Coronary artery (tissue), 2 donors: ENCODE measurements at places on chromosomes 7 and 10.

DNA sequence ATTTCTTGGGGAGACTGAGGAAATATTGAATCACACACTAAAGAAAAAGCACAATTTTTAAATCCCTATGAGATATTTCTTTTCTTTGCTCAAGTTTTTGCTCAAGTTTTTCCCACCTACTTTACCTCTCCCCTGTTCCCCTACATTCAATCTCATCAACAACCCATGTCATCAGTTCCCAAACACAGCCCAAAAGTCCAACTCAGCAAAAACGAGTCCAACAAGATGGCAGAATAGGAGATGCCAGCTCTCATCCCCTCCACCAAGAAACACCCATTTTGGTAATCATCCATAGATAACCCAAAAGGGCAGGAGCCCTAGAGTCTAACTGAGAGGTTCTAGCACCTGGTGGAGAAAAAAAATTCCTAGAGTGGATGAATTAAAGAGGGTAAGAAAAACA, 152.5 kb upstream of the GHITM start:
- no peak for DNase-seq

- DNase-seq, result no peak
Measured at GRCh38 chr7:106589198-106589879, 71.6 kb downstream of the CCDC71L start.

DNA sequence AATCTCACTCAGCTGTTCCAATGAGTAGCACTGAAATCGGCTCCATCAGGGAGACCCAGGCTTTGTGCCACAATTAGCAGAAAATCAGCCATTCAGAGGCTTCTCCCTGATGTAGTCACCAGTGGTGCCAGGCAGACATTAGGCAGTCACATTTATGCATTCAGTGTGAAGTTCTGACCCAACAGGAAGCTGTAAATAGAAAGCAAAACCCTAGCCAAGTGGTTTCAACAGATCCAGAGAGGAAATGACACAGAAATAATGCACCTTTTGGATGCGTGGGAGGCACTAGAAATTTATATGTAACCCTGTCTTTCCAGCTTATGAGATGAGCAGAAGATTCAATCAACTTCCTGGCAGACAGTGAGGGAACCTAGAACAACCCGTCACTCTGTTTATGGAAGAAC, 186.4 kb downstream of the PDE1C start:
- DNase-seq, result no peak

DNA sequence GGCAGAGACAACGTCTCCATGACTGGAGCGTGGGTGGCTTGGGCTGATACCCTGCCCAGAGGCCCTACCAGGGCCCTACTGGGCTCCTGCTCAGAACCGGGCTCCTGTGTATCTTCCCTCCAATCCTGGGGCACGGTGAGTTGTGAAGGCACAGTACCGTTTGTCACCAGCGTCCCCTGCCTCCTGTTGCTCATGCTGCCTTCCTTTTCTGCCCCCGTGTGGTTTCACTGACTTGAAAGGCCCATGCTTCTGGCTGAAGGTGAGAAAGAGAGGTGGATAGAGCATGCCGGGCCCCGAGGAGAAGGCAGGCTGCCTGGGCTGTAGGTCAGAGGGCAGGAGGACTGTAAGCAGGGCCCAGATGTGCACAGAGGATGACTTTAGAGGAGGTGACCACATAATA, 9.1 kb upstream of the DMBT1 start:
- DNase-seq, result peak; percentile 65

- no peak for DNase-seq
Measured at GRCh38 chr10:33056828-33057596, 99.0 kb upstream of the ITGB1 start.

DNA sequence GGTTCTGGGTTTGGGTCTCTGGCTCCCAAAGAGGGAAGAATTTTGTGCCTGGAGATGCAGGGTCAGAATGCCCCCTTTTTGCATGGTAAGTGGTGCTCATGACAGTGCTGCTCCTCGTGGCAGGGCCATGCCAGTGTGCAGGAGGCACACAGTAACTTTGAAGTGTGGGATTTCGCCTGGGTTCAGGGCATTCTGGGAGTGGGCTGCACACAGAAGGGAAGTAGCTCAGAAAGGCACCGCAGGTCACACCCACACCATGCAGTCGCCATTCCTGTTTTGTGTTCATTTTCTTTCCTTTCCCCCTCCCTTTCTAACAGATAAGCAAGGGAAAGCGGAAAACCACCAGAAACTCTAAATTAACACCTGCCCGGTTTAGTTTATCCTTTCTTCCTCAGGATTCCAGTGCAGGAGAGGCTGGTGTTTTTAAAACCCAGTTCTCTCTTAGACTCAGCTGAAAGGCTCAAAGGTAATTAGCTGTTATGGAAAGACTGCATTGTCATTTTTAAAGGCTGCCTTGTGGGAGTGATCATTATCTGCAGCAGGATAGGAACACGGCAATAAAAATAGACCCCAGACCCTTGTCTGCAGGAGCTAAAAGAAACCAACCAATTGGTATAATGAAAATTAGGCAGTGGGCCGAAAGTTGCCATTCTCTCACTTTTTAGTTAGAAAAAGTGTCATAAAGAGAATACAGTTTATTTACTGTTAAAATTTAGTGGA, 50.2 kb downstream of the EEPD1 start:
- no peak for DNase-seq

DNA sequence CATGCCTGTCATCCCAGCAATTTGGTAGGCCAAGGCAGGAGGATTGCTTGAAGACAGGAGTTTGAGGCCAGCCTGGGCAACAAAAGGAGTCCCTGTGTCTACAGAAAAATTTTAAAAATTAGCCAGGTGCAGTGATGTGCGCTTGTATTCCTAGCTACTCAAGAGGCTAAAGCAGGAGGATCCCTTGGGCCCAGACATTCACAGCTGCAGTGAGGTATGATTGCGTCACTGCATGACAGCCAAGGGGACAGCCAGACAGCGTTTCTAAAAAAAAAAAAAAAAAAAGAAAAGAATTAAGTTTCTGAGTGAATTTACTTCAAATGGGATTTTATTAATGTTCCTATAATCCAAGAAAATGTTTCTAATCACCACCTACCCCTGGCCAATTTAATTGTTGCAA, 87.4 kb upstream of the RNF148 start:
- DNase-seq, result no peak

DNA sequence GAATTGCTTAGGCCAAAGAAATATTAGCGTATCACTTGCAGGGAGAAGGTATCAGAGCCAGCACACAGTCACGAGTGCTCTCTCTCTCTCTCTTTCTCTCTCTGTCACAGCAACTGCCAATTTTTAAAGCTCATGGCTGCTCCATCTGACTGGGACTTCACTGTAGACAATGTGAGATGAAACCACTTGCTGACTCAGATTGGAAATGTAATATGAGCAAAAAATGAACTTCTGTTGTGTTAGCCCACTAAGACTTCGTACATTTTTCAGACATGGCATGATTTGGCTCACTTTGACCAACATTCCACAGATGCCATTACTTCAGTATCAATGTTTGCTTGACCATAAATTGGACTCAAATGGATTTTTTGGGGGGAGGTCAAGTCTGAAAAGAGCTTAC, 68.1 kb downstream of the DGKB start:
- no peak for DNase-seq

- DNase-seq, result no peak
Measured at GRCh38 chr10:58457761-58458616, 54.7 kb upstream of the BICC1 start.

- DNase-seq, result peak; percentile 2
Measured at GRCh38 chr10:12510501-12510941, 161.2 kb downstream of the CAMK1D start.

DNA sequence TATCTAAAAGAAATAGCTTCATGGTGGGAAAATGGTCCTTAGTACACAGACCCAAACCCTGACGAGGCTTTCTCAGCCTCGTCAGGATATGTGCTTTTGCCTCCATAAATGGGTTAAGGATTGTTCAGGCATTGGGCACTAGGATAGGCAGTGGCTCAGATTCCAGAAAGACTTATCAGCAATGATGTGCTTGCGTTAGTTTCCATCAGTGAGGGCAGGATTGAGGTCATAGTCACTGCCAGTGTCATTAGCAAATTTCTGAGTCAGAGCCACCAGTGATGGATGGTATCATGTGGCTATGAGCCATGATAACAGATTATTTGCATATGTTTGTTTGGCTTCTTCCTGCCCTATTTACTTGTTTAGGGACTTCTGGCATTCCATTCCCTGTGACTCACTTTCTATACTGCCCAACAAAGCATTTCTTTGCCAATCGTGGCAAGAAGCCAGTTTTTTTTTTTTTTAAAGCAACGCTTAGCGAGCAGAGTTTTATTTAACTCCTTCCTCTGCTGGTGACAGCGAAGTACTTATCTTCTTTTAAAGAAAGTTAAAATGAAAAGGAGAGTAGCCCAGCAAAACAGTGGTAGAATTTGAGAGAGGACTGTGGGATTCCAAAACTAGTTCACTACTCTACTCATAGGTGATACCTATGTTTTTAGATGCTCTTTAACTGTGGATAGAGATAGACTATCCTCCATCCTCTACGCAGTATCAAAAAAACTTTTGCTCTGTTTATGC, 44.4 kb downstream of the MYPN start:
- DNase-seq, result peak; percentile 72

DNA sequence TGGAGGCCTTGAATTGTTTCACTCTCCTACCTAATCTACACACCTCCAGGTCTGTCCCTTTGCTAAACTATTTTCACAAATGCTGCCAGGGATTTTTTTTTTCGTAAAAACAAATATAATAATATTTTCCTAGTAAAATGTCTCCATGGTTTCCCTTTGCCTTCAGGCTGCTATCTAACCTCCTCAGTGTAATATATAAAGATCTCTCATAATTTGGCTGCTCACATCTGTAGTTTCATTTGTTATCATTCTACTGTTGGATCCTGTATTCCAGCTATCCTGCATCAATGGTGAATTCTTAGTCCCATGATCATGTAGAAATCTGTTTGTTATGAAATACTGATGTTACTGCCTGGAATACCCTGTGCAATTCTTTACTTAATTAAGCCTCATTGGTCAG, 211.9 kb upstream of the CHRM2 start:
- no peak for DNase-seq

DNA sequence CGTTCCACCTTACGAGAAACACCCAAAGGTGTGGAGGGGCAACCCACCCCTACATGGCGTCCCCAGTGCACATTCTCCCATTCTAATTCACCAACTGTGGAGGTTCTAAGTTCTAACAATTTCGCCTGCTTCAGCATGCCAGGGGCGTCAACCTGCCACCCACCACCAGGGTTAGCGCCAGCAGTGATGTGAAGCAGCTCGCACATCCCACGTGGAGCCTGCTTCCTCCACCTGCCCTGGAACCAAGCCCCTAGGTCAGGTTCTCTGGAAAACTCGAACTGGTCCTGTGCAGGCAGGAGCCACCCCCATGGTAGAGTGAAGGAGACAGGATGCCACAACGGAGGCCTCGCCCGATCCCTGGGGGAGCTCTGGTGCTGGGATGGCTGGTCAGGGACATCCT, 33.3 kb upstream of the FXYD4 start:
- no peak for DNase-seq

- no peak for DNase-seq
Measured at GRCh38 chr10:33506838-33507661, 172.6 kb upstream of the NRP1 start.

DNA sequence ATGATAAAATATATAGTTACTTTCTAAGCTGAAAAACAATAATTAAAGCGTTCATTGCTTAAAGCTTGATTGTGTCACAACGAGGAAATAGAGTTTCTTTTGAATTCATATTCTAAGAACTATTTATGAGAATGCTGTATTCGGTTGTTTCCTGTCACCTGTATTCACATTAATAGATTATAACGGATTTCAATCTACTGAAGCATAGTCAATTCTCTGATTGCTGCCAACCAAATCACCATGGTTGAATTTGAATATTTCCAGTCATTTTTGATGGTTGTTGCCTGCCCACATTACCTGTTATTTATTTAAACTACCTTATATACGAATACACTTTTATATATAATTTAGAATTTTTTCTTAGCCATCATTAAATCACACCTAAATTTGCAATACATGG, 22.0 kb downstream of the IL2RA start:
- no peak for DNase-seq

DNA sequence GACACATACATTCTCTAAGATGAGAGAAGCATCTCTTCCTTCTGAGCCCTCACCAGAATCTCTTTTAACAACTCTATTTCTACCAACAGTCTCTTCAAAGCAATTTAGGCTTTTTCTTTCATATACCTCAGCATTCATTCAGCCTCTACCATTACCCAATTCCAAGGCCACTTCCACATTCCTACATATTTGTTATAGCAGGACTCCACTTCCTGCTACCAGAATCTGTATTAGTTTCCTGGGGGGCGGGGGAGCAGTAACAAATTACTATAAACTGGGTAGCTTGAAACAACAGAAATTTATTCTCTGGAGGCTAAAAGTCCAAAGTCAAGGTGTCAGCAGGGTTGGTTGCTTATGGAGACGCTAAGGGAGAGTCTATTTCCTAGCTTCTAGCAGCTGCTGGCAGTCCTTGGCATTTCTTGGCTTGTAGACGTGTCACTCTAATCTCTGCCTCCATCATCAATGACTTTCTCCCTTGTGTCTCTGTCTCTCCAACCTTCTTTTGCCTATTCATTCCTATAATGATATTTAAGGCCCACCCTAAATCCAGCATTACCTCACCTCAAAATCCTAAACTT, 7.4 kb downstream of the PRPS1L1 start:
- DNase-seq, result no peak

- no peak for DNase-seq
Measured at GRCh38 chr7:2157473-2158279, 75.1 kb downstream of the MAD1L1 start.

GRCh38 chr10:126243306-126243705, 145.0 kb downstream of the ADAM12 start:
- DNase-seq, result no peak

DNA sequence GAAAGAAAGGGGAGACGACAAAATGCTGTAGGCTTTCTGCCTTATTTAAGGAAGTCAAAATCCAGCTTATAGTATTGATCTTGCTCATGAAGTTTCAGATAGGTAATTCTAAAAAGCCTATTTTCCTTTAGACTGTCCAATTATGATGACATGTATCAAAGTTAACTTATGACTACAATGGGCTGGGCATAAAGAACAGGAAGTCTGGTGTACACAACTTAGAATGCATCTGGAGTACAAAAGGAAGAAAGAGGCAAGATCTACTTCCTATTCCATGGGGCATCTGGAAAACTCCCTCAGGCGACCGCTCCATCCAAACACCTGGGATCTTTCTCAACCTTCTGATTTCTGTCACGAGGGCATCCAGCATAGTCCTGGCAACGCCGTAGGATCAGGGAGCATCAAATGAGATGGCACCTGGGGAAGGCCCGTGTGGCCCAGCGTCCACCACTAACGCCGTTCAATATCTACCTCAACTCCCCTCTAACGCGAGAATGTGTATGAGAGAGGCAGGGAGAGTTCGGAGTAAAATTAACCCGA, 512 bp downstream of the FAM24B start:
- no peak for DNase-seq

DNA sequence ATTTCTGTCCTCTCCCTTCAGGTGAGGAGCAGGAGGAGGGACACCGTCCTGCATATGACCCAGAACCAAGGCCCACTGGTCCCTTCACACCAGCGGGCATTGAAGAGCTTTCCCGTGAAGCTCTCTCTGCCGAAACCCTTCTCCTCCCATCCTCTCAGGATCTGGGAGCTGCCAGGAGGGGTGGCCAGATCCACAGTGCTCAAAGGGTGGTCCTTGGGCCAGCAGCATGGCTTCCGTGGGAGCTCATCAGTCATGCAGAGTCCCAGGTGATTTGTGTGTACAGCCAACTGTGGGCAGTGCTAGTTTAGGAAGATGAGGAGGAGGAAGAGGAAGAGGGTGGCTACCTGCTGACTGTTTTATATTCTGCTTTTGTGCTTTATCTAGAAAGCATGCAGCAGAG, 28.4 kb downstream of the CNPY1 start:
- DNase-seq, result no peak

- DNase-seq, result no peak
Measured at GRCh38 chr7:147014286-147014955, 897.8 kb downstream of the CNTNAP2 start.

- DNase-seq, result peak; percentile 78
Measured at GRCh38 chr7:117019786-117020590, 66.7 kb downstream of the ST7 start.
